ENCODE measurements at places on chromosomes 1 and 21.
A peak's percentile ranks its signal among the peaks of the same experiment; 100 is the strongest.

DNA sequence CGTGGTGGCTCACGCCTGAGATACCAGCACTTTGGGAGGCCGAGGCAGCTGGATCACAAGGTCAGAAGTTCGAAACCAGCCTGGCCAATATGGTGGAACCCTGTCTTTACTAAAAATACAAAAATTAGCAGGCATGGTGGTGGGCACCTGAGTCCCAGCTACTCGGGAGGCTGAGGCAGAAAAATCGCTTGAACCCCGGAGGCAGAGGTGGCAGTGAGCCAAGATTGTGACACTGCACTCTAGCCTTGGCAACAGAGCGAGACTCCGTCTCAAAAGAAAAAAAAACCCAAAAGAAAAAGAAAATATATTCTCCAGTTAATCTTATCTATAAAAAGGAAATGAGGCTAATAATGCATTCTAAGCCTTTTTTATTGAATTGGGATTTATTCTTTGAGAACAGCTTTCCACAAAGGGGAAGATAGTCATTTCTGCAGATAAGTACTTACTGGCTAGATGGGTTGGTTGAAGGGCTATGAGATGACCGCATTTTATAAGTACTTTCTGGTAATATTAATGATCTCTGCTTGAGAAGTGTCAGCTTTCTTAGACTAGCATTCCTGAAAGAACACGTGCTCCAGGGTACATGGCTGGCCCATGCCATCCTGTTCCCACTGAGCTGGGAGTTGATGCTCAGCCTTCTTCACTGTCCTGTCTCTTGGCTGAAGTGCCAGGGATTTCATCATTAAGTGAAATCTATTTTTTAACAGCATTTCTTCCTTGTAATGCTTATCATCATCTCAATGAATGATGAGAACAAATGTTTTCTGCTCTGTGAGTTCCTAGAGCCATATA, 57.9 kb downstream of the SASS6 start:
- DNase-seq = no peak

DNA sequence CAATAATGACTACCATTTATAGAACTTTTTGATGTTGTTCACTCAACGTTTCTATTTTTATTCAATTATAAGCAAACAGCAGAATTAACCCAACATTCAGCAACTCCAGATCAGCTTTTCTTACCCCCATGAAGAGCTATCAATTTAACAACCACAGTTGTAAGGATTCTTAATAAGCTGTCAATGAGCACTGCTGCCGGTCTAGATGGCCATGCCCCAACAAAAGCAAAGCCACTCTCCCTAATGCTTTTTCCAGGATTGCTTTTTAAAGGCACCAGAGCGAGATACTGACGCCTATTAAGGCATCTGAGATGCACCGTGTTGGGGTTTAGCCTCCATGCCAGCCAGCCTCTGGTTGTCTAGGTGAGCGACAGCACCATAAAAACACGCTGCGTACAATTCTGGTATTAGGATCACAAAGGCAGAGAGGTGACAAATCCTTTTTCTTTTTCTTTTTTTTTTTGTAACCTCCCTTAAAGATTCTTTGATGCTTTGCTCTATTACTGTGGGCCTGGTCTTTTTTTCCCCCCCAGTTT, 39.5 kb downstream of the PTPRC start:
- no peak for DNase-seq

DNA sequence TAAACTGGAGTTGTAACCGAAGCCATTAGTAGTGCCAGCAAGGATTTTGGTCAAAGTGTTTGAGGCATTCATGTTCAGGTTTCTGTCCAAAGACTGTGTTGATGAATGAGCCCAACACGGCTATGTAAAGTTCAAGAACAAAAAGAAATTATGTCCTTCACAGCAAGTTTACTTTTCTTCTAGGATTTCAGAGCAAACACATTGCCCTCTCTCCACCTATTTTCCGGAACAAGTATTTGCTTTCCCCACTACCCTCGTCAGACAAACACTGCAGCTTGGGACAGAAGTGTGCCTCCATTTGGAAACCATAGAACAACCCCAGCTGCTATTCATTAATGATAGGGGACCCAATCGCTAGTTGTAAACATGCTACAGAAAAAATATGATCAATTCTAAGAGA, 151.4 kb upstream of the C1orf105 start:
- no peak for DNase-seq

GRCh38 chr1:897226-897625, 26.5 kb upstream of the SAMD11 start:
- no peak for DNase-seq

DNA sequence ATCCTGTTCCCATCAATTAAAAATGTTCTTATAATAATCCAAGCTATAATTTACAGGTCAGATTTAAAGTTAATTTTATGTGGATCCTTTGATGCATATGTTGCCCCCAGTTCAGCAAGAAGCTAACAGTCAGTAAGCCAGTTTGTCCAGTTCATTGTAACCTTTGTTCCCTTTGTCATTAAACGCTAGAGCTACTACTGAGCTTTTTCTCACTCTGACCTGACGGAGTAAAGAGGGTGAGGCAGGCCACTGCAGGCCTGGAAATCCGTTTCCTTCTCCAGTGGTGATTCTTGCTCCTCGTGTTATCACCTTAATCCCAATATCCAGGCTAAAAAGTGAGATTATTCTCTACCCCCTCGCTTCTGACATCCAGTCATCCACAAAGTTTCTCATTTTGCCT, 10.2 kb downstream of the YBX1 start:
- DNase-seq = no peak

DNA sequence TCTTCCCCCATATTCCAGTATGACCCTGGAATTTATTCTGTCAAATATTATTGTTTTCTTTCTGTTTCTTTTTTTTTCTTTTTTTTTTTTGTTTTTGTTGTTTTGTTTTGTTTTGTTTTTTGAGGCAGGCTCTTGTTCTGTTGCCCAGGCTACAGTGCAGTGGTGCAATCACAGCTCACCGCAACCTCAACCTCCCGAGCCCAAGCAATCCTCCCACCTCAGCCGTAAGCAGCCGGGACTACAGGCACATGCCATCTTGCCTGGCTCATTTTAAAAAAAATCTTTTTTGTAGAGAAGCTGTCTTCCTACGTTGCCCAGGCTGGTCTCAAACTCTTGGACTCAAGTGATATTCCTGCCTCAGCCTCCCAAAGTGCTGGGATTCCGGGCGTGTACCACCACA, 237.6 kb downstream of the SMYD3 start:
- DNase-seq = no peak

DNA sequence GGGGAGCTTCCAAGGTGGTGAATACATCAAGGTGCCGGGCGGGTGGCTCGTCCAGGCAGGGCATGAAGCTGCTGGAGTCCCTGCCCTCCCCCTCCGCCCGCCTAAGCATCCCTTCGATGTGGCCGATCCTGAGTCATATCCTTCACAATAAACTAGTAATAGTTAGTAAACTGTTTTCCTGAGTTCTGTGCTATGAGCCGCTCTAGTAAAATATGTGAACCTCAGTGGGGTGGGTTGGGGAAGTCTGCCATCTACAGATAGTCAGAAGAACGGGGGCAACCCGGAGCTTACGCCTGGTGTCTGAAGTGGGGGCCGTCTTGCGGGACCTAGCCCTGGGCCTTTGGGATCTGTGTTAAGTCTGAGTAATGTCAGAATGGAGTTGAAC, 21.6 kb downstream of the C2CD2 start:
- no peak for DNase-seq

- DNase-seq = no peak
Observed at GRCh38 chr1:116008656-116009390, 32.5 kb downstream of the SLC22A15 start.

DNA sequence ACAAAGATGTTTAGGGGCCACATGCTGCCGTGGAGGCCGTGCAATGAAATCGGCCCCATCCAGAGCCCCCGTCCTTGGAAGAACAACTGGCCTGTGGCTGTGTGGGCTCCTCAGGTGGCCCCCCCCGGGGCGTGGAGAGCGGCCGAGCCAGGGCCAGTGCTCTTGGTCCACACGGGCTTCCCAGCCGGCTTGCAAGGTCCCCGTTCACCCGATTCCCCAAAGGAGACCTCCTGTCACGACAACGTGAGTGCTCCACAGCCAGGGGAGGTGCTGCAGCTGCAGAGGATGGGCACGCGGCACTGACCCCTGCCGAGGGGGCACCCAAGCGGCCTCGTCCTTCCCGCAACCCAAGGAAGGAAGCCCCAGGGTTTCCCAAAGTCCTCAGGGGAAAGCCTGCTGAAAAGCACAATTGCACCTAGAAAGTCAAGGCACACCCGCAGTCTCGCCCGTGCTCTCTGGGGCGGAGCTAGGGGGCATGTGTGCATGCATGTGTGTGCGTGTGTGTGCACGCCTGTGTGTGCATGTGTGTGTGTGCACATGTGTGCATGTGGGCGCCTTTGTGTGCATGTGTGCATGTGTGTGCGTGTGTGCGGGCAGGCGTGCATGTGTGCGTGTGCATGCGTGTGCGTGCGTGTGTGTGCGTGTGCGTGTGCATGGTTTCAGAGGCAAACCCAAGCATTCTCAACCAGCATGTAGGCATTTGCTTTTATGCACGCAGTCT, 48.2 kb downstream of the SLX9 start:
- DNase-seq = peak; percentile 74

GRCh38 chr1:56444960-56445646, 134.3 kb downstream of the PLPP3 start:
- no peak for DNase-seq

- no peak for DNase-seq
Observed at GRCh38 chr1:12191242-12192032, 24.6 kb downstream of the TNFRSF1B start.

GRCh38 chr1:98452162-98452561, 209.4 kb upstream of the SNX7 start:
- no peak for DNase-seq

GRCh38 chr1:179930867-179931266, 23.7 kb upstream of the CEP350 start:
- no peak for DNase-seq

DNA sequence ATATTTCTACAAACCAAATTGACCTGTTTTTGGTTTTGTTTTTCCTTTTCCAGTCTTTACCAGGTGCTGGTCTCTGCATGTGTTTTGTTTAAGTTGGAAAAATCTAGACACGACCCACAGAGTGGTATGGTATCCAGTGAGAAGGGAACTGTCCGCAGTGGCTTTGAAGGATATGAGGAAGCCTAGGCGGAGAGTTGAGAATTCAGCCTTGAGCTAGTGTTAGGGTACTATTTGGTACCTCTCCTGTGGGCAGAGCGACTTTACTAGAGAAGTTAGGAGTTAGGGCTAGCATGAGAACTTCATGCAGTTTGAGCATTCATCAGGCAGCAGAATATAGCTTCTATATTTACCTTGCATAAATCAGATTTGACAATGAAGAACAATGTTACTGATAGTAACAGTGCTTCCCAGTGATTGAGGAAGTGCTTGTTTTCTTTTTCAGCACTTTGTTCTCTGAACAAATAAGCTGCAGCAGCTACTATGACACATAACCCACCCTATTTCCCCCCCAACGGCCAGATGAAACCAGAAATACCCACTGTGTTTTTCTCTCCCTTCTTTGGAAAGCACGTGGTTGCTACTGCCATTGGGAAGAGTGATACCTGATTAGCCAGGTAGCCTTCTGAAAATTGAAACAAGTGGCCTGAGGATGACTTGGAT, 19.0 kb downstream of the MRPS6 start:
- DNase-seq = no peak

DNA sequence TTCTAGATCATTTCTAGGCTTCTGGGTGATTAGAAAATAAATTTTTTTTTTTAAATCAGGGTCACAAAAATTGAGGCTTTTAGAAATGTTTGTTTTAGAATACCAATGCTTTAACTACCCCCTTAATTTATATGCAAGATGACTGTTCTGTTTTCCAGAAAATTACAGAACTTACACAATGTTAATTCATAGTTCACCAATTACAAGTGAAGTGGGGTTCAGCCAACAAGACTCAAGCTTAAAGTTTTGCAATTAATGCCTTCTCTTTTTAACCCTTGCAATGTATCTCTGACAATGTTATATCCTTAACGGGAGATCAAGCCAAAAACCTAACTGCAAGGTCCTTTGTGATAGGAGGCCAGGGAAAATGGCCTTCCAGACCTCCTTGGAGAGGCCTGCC, 5.6 kb downstream of the PRELP start:
- no peak for DNase-seq

DNA sequence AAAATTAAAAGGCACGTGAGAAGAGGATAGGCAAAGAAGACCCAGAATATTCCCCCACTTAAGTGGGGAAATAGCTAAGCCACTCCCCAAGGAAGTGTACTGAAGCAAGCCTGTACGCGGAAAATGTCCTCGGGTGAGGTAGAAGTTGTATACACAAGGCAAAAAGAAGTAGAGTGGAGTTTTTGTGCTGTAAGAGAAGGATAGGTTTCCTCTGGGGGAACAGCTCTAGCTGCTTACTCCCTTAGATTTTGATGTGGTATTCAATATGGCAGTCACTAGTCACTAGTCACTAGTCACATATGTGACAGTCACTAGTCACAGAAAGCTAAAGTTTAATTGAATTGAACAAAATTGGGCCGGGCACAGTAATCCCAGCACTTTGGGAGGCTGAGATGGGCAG, 7.6 kb downstream of the TXNIP start:
- peak; percentile 53 for DNase-seq

DNA sequence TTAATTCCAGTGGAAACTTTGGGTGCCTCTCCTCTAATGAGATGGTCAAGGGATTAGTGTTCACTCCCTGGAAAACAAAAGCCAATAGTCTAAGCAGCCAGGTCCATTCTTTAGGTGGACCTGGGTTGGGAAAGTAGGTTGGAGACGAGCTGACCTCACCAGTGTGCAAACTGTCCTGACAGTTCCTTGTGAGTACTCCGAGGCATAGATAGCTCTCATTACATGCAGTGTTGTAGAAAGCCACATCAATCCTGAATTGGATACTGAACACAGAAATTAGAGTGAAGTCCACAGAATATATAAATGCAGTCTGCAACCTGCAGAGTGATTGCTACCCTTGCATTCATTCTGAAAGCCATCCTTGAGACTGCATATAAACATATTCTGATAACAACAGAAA, 675.1 kb upstream of the CXADR start:
- no peak for DNase-seq

DNA sequence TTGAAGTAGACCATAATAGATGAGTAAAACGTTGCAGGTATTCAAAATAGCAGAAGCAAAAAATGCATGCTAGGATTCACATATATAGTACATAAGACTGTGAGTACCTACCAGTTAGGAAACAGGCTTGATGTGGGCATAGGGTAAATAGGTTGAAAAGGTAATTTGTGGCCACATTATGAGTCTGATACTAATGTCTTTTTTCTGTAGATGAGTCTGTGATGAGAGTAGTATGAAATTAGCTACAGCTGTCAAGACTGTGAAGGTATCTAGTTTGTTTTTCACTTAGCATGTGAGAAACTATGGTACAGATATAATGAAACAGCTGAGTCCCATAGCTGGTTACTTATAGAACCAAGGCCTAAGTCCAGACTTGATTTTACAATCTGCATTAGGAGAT, 12.4 kb upstream of the SPATA1 start:
- DNase-seq = no peak
